Muscle of leg (tissue), 16 donors: ENCODE measurements at places on chromosomes 5 and 9. TPM values are rescaled to one million over a fixed set of nuclear protein-coding genes. Genes with fewer than 3 reads are reported as not detected.

The SRD5A1 gene
- total RNA-seq, result 7.9 TPM

- H3K36me3 ChIP-seq, result no peaks in the 10 kb centered on the region
- H3K4me3 ChIP-seq, result no peak overlapping the region
- no peak for DNase-seq
- H3K4me1 ChIP-seq, result no peaks in the 10 kb centered on the region
- H3K27me3 ChIP-seq, result no peaks in the 10 kb centered on the region
These were observed 1275.7 kb downstream of the PTPRD start for GRCh38 chr9:9337129-9337528.

DNA sequence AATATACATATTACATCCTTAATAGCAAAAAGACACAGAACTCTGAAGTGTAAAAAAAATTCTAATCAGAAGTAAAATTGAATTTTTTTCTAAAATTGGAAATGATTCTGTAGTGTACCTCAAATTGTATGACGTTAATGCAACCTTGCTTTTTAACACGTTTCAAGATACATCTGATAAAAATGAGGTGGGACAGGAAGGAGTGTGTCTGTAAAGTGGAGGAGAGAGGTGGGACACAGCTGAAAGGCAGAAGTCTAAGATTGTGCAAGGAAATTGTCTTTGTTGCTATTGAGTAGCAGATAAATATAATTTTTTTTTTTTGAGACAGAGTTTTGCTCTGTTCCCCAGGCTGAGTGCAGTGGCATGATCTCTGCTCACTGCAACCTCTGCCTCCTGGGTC is 15.7 kb upstream of the SNX30 start:
- DNase-seq, result no peak
- H3K27me3 ChIP-seq, result no peaks in the 10 kb centered on the region
- no peaks in the 10 kb centered on the region for H3K36me3 ChIP-seq

The KCNIP1 gene
- total RNA-seq, result 3.7 TPM

The PCDHB5 gene
- total RNA-seq, result 3.1 TPM

- no peak for DNase-seq
- H3K4me3 ChIP-seq, result peak within 1 kb of the TSS; percentile 17
- H3K4me1 ChIP-seq, result peaks cover 16% of the 10 kb centered on the region
- H3K27ac ChIP-seq, result no peak within 1 kb of the TSS
These were observed at the start of gene ARID3C for GRCh38 chr9:34628656-34629490. Gene ARID3C, minus strand, starts transcription at chr9:34629066. Its CDS starts 1,052 bp downstream, at chr9:34628014.

The HACD4 gene
- total RNA-seq, result 1.3 TPM

The WHRN gene
- 0.89 TPM for total RNA-seq

DNA sequence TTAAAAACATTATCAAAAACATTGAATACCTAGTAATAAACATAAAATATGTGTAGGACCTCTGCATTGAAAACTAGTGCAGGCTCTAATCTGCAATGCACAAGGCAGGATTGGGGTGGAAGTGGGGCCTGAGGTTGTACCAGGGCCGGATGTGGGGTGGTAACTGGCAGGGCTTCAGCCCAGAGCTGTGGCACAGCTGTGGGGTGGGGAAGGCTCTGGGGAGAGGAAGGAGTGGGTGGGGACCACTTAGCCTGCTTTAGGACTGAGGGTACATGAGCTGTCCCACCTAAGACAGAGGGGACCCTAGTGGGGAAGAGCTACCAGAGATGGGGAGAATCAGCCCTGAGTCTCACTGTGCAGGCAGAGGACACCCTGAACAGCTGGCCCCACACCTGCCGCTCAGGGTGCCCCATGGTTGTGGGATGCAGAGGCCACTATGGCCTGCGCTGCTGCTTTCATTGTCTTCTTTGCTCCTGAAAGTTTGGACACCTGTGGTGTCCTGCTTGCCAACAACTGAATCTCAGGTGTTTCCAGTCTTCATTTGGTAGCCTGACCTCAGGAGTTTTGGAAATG is 311.4 kb downstream of the TLE4 start:
- no peaks in the 10 kb centered on the region for H3K4me1 ChIP-seq
- no peak overlapping the region for H3K27ac ChIP-seq
- H3K36me3 ChIP-seq, result no peaks in the 10 kb centered on the region
- no peaks in the 10 kb centered on the region for H3K27me3 ChIP-seq

The GLRX gene
- total RNA-seq, result 5.9 TPM

DNA sequence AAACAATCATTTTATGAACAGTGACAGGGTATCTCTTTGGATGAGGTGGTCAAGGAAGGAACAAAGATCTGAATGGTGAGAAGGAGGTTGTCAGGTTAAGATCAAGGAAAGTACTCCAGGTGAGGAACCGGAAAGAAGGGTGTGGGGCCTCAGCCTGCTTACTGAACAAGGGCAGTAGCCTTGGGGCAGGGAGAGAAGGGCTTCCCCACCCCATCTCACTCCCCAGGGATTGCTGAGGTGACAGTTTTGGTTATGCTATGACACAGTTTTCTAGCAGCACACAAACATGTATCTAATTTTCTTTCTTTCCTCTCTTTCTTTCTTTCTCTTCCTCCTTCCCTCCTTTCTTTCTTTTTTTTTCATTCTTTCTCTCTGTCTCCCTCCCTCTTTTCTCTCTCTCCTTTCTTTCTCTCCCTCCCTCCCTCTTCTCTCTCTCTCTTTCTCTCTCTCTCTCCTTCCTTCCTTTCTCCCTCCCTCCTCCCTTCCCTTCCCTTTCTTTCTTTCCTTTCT is 4.1 kb upstream of the HDHD3 start:
- H3K4me1 ChIP-seq, result peaks cover 3% of the 10 kb centered on the region
- H3K36me3 ChIP-seq, result peaks cover 4% of the 10 kb centered on the region

DNA sequence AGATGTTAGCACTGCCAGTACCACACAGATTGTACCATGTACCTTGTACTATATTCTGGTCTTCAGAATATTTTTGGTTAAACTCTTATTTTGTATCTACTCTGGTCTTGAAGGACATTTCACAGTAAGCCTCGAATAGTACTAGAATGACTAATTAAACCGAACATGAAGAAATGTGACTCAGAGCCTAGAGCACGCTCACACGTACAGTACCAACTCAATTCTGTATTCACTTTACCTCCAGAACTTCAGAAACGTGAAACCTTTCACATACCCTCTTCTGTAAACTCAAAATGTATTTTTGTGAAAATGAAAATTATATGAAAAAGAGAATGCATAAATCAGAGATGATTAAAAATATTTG is 112.8 kb downstream of the MVB12B start:
- H3K27me3 ChIP-seq, result no peaks in the 10 kb centered on the region
- H3K36me3 ChIP-seq, result no peaks in the 10 kb centered on the region
- no peak for DNase-seq
- H3K27ac ChIP-seq, result no peak overlapping the region

- H3K4me1 ChIP-seq, result no peaks in the 10 kb centered on the region
- H3K27ac ChIP-seq, result no peak overlapping the region
- H3K36me3 ChIP-seq, result no peaks in the 10 kb centered on the region
- DNase-seq, result no peak
These were observed 283.2 kb downstream of the ANXA1 start for GRCh38 chr9:73434826-73435225.

DNA sequence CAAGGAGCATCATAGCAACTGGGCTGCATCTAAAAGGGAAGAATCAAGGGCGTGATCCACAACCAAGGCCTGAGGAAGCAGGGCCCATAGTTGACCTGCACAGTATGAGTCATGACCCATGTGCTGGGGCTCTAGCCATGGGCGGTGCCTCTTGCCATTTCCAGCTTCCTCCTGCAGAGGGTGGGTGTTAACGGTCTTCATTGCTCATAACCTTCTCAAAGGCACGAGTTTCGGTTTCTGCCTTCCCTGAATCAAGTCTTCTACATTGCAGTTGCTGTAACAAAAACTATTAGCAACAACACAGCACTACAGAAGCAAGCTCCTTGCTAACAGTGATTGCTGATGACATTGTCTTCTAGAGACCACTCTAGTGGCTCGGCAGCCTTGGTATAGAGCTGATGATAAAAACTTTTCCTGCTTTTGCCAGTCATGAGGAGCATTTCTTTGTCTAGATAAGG is 66.9 kb downstream of the CTSL start:
- no peaks in the 10 kb centered on the region for H3K36me3 ChIP-seq
- peak overlapping the region; percentile 42 for H3K27ac ChIP-seq
- H3K4me3 ChIP-seq, result no peak overlapping the region
- H3K4me1 ChIP-seq, result no peaks in the 10 kb centered on the region

DNA sequence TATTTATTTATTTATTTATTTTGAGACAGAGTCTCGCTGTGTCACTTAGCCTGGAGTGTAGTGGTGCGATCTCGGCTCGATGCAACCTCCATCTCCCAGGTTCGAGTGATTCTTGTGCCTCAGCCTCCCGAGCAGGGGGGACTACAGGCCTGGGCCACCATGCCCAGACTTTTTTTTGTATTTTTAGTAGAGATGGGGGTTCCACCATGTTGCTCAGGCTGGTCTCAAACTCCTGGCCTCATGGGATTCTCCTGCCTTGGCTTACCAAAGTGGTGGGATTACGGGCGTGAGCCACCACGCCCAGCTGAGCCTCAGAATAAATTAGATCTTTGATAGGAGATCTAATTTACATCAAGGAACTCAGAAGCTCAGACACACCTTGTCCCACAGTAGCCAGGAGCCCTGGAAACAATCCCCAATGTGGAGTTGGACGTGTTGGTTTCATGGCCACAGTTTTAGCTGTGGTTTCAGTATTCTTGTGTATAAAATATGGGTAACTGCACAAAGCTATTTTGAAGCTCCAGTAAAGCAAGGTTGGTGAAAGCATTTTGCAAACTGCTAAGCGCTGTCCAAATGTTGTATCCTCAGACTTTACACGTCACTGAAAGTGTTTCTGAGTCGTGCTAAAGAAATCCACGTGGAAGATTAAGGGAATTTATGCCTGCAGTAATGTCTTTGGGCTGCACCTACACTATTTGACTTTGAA is 3.0 kb upstream of the HNRNPAB start:
- no peak overlapping the region for H3K4me3 ChIP-seq
- peaks cover 6% of the 10 kb centered on the region for H3K36me3 ChIP-seq
- H3K27ac ChIP-seq, result no peak overlapping the region
- H3K27me3 ChIP-seq, result no peaks in the 10 kb centered on the region
- DNase-seq, result no peak

GRCh38 chr9:15909297-15909696 is 356.5 kb downstream of the CCDC171 start:
- no peak overlapping the region for H3K27ac ChIP-seq
- H3K4me1 ChIP-seq, result no peaks in the 10 kb centered on the region
- no peaks in the 10 kb centered on the region for H3K27me3 ChIP-seq
- no peak overlapping the region for H3K4me3 ChIP-seq
- DNase-seq, result no peak
- no peaks in the 10 kb centered on the region for H3K36me3 ChIP-seq

DNA sequence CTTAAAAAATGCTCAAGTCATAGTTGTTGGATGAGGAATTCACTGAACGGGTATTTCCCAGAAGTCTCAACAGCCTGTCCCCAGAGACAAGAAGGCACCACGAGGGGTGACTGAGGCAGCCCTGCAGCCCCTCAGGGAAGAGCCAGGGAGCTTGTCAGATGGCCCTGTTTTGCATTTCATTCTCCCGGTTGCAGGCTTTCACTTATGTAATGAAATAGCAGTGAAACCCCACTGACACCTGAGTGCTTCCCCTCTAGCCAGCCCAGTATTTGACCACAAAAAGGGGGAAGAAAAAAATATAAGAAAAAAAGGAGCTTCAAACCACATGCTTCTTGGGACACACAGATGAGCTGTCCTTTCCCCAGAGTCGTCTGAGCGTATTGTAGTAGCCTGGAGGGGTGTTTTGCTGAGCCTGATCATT is 75.3 kb upstream of the IL12B start:
- no peaks in the 10 kb centered on the region for H3K36me3 ChIP-seq
- H3K4me1 ChIP-seq, result peaks cover 4% of the 10 kb centered on the region
- no peak for DNase-seq
- H3K27ac ChIP-seq, result no peak overlapping the region

The KIAA0825 gene
- total RNA-seq, result 5.6 TPM

DNA sequence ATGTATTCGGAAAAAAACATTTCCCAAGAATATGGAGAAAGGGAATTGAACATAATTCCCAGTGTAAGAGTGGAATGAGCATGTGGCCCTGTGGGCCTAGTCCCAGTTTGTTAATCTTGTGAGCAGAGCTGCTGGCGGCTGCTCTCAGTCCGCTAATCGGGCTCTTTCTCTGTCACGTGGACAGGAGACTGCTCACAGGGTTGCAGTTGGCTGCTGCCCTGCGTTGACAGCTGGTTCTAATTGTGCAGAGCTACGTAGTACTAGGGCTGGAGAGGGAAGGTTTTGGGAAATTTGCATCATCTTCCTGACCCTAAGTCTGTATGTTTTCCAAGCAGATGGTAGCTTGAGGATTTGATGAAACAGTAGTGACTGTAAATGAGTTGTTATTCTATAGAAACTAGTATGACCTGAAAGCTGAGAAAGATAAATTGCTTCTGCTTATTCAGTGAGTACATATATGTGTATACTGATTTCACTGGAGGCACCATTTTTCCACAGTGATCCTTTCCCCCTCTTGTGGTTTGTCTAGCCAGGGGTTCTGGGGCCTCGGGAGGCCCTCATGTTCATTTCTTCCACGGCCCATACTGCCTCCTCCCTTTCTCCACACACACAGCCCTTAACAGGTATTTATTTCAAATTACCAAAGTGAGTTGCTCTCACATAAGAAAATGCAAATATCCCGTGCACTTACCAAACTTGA is 100.6 kb downstream of the ANGPTL2 start:
- H3K27me3 ChIP-seq, result no peaks in the 10 kb centered on the region
- peaks cover 26% of the 10 kb centered on the region for H3K4me1 ChIP-seq
- peak overlapping the region; percentile 98 for H3K27ac ChIP-seq
- peak; percentile 99 for DNase-seq
- no peaks in the 10 kb centered on the region for H3K36me3 ChIP-seq

- no peaks in the 10 kb centered on the region for H3K27me3 ChIP-seq
- peak overlapping the region; percentile 68 for H3K27ac ChIP-seq
- peaks cover 41% of the 10 kb centered on the region for H3K4me1 ChIP-seq
These were observed 27.9 kb upstream of the SMU1 start for GRCh38 chr9:33104401-33104800.

The ANKRD33B gene
- 1.7 TPM for total RNA-seq

The GCNT1 gene
- total RNA-seq, result 3.2 TPM

The ADRA1B gene
- total RNA-seq, result 0.13 TPM

GRCh38 chr9:32326146-32326545 is 58.3 kb upstream of the ACO1 start:
- no peak overlapping the region for H3K27ac ChIP-seq
- H3K4me1 ChIP-seq, result no peaks in the 10 kb centered on the region
- H3K4me3 ChIP-seq, result no peak overlapping the region
- no peaks in the 10 kb centered on the region for H3K36me3 ChIP-seq
- DNase-seq, result no peak

DNA sequence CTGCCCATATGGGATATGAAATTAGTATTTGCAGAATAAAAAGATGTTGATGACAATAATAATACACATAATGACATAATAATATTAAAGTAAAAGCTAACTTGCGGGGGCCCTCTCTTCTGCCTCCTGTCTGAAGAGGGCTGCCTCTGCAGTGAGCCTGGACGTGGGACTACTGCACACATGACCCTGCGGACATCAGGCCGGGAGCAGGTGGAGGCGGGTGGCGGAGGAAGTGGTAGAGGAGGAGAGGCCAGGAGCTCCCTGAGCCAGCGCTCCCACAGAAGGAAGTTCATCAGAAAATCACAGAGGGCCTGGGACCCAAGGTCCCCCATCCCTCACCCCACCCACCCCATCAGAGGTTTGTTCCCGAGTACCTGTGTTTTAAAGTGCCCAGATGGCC is 60.5 kb downstream of the ROPN1L start:
- H3K36me3 ChIP-seq, result no peaks in the 10 kb centered on the region
- H3K4me3 ChIP-seq, result no peak overlapping the region
- peaks cover 17% of the 10 kb centered on the region for H3K4me1 ChIP-seq
- H3K27ac ChIP-seq, result no peak overlapping the region

- peaks cover 70% of the 10 kb centered on the region for H3K4me1 ChIP-seq
- H3K4me3 ChIP-seq, result no peak overlapping the region
- no peak for DNase-seq
- peaks cover 3% of the 10 kb centered on the region for H3K36me3 ChIP-seq
- no peaks in the 10 kb centered on the region for H3K27me3 ChIP-seq
These were observed 93.4 kb downstream of the DAB2IP start for GRCh38 chr9:121744687-121745395.
